ENCODE measurements at places on chromosomes 6 and 20. TPM values are rescaled to one million over a fixed set of nuclear protein-coding genes. Genes with fewer than 3 reads are reported as not detected.
A peak's percentile ranks its signal among the peaks of the same experiment; 100 is the strongest.

DNA sequence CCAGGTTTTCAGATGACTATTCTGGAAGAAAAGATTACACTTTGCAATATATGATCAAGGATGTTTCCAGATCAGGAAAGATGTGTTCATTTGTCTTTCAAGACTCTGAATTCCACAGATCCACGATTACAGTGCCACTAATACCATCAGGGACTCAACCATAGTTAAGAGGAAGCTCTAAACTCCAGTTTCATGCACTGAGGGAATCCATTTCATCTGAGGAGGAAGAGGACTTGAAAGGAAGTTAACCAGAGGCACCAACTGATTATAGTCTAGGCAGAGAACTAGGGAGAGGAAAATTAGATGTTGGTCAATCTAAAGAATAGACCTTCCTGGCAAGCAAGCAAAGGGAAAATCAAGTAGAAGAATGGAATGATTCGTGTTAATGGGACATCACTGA is 218.3 kb upstream of the PRDM1 start:
- DNase-seq = no peak

DNA sequence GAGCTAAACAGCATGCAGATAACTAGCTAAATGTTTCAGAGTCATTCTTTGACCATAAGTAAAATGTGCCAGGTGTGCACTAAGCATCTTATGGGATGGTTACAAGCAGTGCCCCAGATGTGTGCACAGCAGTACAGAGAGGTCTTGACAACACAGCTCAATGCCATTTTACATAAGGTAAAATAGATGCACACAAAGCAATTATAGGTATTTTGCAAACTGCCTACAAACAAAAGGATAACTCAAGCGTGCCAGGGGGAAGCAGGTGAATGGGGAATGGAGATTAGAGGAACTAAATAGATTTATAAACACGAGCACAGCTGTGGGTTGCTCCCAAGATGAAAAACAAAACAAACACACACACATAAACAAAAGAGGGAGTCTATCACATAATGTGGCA is 64.8 kb downstream of the SLC2A10 start:
- no peak for DNase-seq

- DNase-seq = no peak
These were observed 12.2 kb downstream of the HEBP2 start for GRCh38 chr6:138416206-138416605.

DNA sequence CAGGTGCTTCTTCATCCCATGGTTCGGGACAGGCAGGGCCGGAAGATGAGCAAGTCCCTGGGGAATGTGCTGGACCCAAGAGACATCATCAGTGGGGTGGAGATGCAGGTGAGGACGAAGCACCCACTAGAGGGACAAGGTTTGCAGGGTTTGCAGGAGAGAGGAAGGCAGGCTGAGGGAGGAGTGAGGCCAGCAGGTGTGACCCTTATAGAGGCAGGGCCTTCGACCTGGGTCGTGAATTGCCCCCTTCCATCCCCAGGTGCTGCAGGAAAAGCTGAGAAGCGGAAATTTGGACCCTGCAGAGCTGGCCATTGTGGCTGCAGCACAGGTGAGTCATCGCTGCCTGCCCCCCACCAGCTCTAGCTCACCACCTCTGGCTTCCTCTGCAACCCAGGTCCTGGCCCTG is 8.4 kb downstream of the VARS2 start:
- no peak for DNase-seq

- DNase-seq = no peak
These were observed 688.4 kb downstream of the HTR1B start for GRCh38 chr6:76774781-76775384.

DNA sequence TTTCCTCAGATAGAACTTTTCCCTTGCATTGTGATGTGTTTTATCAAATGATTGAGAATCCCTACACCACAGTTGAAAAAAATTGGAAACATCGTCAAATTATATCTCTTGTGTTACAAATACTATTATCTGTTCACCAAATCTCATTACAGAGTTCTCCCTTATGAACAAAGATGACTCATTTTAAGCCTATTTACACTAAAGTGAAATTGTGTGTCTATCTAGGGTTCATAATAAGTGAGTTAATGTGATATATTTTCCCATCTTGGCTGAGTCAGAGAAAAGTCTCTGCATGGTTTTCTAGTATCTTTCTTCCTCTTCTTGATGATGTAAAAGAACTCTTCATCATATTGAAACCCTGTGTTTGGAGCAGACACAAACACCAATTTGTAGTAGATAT is 1263.3 kb upstream of the EYS start:
- no peak for DNase-seq

- DNase-seq = no peak
These were observed 91.4 kb downstream of the PRKN start for GRCh38 chr6:162636167-162636566.

- no peak for DNase-seq
These were observed 3.9 kb downstream of the SYNJ2 start for GRCh38 chr6:157985378-157986155.

GRCh38 chr6:8100159-8100854 is 2.0 kb downstream of the EEF1E1 start:
- DNase-seq = no peak

DNA sequence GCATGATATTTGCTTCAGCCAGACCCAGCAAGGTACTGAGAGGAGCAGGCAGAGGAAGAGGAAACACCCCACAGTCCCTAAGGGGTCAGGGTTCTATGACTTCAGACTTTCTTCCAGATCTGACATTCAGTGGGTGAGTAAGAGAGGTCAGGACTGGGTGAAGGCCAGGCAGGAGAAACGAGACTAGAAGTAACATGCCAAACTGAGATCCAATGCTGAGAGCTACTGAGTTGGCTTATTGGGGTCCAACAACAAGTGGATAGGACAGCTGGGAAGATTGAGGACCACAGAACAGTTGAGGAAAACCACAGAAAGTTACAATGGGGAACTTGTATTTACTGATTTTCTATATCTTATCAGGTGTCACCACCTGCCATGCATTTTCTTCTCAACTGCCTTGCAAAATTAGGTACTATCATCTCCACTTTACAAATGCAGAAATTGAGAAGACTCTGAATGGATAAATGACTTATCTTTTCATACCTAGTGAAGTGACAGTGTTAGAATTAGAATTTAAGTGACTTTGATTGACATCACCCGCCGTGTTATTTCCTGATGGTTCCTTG is 43.8 kb upstream of the HIVEP1 start:
- no peak for DNase-seq

DNA sequence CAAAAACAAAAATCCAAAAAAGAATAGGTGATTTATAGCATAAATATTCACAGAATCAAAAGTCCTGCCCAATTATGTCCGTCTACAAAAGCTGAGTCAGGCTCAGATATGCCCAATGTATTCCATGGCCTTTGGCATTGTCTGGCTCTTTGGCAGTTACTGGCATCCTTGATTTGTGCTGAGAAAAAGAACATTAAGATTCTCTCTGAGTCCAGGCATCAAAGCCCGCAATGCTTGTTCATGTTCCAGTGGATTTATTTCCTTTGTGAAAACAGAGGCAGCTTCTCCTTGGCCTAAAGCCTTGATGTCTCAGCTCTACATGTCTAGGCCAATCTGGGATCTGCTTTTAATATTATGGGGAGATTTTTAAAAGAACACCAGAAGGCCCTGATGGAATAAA is 76.1 kb upstream of the SLC4A11 start:
- DNase-seq = no peak

GRCh38 chr6:48098923-48099322 is 12.1 kb downstream of the PTCHD4 start:
- no peak for DNase-seq

DNA sequence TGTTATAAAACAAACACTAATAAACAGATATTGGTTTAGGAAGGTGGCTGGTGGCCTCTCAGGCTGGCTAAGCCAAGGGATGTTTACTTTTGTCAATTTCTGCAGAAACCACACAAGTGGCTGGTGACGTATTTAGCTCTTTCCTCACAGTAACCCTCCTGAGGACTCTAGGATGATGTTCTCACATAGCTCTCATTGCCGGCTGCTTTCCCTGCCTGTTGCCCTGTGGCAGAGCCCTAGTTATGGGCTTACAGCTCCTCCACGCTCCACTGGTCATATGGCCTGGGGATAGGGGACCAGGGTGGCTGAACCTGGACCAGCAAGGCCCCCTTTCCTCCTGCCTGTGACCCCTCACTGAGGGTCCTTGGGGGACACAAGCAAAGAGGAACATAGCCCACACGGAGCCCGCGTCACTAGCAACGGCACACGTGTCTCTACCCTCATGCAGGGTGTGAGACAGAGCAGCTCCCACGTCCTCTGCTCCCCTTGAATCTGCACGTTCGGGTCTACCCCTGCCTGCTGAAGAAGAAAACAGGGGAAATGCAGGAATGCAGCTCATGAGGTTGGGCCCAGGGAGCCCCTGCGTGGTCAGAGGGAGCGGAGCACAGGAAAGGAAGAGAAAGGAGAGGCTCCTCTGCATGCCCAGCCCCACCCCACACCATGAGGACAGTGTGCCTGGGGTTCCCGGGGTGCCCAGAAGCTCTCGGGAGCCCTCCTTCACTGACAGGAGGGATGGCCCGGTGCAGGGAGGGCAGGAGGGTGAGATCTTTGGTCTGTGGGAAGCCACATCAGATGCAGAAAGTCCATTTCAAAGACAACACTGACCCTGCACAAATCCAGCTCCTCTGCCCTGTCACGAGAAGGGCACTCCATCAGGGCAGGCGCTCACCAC is 13.9 kb downstream of the RAMACL start:
- no peak for DNase-seq

- no peak for DNase-seq
These were observed 43.6 kb downstream of the FBXL4 start for GRCh38 chr6:98904096-98904495.

- peak; percentile 99 for DNase-seq
These were observed at the start of gene MTFR2 for GRCh38 chr6:136249811-136250685. MTFR2 (minus strand) TSS chr6:136250311; CDS start chr6:136249099, 1,212 bp downstream.

DNA sequence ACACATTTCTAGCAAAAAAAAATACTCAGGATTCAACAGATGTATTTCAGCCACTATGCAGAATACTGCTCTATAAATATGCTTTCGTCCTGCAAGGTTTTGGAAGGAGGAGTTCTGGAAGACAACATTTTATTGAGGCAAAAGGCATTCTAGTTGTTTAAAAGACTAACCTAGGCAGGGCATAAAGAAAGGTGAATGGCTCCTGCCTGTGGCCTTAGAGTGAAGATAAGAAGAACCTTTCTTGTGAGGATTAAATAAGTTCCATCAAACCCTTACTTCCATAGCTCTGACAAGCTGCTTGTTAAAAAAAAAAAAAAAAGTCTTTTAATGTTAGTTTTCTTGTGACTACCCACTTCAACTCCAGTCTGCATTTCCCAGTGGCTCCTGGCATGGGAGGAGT is 139.8 kb downstream of the ADGRB3 start:
- DNase-seq = no peak

GRCh38 chr6:25774120-25774715 is 19.7 kb downstream of the SLC17A4 start:
- DNase-seq = no peak

GRCh38 chr6:11613858-11614257 is 76.3 kb downstream of the TMEM170B start:
- DNase-seq = no peak

ABCC10 gene
- polyA plus RNA-seq = 28.9 TPM

MYBL2 gene
- 34.0 TPM for polyA plus RNA-seq

ARMH2 gene
- not detected for polyA plus RNA-seq

SAMD3 gene
- polyA plus RNA-seq = 1.1 TPM

GLP1R gene
- polyA plus RNA-seq = 1.3 TPM

ENPP1 gene
- polyA plus RNA-seq = 25.9 TPM

MOXD1 gene
- polyA plus RNA-seq = 197 TPM

RNF144B gene
- polyA plus RNA-seq = 20.5 TPM

BTN1A1 gene
- 0.22 TPM for polyA plus RNA-seq

APCDD1L gene
- 13.7 TPM for polyA plus RNA-seq

RAMACL gene
- polyA plus RNA-seq = 0.40 TPM

ETV7 gene
- not detected for polyA plus RNA-seq

All from left kidney (tissue), 8 donors.